CD4-positive, alpha-beta T cell treated with Interleukin-1 beta for 1 hour (primary cell): ENCODE measurements at places on chromosomes 16 and 17.
A peak's percentile ranks its signal among the peaks of the same experiment; 100 is the strongest.

- no peak for DNase-seq
Measured at GRCh38 chr16:73275024-73275423, 227.1 kb upstream of the ZFHX3 start.

DNA sequence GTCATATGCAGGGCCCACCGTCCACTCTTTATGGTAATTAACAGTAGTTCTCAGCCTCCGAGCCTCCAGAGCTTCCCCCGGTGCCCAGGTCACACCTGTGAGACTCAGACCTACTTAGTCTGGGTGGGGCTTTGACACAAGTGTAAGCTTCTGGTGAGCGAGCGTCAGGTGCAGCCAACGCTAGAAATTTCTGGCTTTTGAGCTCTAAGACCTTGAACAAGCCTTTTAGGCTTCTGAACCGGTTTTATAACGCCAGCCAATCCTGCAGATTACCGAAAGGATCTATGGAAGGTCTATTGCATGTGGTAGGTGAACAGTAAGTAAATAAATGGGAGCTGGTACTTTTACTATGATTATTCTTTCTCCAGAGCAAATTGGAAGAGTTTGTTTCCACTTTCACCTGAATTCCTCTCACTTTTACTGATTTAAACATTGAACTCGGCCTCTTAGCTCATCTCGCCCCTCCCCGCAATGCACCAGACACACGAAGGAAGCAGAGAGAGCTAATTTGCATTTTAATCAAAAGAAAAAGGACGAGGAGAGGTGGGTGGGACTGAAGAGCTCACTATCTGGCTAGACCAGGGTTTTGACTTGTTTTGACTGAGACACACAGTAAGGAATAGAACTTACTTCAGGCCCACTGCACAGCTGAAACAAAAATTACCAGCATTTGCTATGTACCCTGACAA is 47.1 kb downstream of the ABAT start:
- no peak for DNase-seq

GRCh38 chr17:3865176-3865575 is 19.1 kb upstream of the NCBP3 start:
- no peak for DNase-seq

DNA sequence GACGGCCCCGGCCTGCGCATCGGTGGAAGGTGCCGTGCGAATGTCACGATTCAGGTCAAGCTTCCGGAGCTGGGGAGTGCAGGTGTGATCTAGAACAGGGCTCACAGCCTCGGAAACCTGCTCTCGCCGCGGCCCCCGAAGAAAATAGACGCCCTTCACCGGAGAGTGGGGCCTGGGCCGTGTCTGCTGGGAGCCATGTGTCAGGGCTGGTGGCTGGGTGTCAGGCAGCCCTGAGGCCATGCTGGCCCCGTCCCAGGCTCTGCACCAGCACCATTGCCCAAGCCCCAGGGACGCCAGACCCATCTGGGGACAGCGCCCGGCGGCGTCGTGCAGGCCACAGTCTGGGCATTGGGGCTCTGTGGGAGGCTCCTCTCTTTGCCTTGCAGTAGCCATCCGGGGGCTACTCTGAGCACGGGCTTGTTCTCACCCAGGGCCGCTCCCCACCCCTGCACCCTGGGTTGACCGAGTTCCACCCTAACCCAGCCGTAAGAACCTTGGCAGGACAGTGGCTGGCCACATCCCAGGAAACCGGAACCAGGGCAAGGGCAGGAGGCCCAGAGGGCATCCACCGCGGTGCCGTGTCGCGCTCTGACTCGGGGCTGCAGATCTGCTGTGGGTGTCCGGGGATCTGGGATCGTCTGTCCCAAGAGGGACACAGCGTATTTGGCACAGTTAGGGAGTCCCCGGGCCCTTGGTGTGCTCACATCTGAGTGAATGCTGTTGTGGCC is 5.3 kb upstream of the NUDT16L1 start:
- no peak for DNase-seq

- peak; percentile 36 for DNase-seq
Measured at GRCh38 chr16:2475413-2476344, 752 bp downstream of the TBC1D24 start.

GRCh38 chr17:36808180-36808661 is 129.1 kb upstream of the LHX1 start:
- no peak for DNase-seq

GRCh38 chr17:29032013-29032856 is 10.7 kb upstream of the PIPOX start:
- DNase-seq, result no peak

DNA sequence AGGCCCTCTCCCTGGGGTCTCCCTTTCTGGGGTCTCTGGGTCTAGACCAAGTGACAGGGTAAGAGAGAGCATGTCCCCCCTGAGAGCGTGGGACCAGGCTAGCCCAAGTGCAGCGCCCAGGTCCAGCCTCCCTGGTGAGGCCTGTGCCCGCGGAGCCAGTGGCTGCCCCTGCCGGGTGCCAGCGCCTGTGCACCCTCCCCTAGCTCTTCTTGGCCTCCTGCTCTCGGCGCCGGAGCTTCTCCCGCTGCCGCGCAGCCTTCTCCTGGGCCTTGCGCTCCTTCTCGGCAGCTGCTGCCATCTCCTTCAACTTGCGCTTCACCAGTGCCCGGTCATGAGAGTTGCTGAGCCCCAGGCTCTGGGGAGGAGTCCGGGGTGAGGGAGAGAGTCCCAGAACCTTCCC is 17.3 kb downstream of the SAMD14 start:
- DNase-seq, result no peak

DNA sequence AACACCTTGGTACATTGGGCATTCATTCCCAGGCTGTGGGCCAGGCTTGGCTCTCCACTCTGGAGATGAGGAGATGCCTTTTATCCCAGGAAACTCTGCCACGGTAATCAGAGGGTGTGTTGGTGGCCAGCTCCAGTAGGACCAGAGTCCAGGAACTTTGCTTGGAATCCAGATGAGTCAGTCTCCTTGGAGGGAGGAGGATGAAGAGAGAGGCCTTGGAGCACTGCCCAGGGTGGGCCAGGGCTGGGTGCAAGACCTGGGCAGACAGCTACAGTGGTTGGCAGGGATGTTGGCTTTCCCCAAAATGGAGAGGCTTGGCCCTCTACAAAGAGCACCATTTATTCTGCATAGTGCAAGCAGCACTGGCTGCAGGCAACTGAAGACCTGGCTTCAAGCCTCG is 209.0 kb downstream of the RGS9 start:
- DNase-seq, result no peak

- peak; percentile 32 for DNase-seq
Measured at GRCh38 chr16:58515871-58516767, 802 bp downstream of the SETD6 start.

GRCh38 chr17:8611619-8612298 is 18.8 kb downstream of the MYH10 start:
- DNase-seq, result no peak

GRCh38 chr17:28381141-28381825 is 9.8 kb downstream of the SARM1 start:
- no peak for DNase-seq

DNA sequence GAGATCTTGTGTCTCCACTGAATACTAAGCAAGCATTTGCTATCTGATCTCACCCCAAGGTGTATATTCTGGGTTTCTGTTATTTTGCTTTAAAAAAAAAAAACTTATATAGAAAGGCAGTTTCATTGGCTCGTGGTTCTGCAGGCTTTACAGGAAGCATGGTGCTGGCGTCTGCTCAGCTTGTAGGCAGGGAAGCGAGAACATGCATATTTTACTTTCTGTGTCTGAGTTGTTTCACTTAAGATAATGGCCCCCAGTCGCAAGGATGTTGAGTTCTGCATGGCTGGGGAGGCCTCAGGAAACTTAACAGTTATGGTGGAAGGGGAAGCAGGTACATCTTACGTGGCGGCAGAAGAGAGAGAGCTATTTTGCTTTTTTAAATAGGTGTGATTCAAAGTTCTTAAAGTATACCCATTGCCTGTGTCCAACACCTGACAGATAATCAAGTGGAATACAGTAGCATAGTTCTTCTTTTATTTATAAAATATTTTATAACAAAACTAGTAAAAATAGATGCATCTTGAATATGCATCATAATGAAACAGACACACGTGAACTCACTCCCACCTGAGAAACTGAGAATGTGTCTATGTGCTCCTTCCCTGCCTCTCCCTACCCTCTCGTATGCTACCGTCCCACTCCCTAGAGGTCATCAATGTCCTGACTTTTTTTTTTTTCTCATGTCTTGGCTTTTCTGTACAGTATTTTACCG is 15.4 kb upstream of the ARHGAP17 start:
- DNase-seq, result peak; percentile 35

DNA sequence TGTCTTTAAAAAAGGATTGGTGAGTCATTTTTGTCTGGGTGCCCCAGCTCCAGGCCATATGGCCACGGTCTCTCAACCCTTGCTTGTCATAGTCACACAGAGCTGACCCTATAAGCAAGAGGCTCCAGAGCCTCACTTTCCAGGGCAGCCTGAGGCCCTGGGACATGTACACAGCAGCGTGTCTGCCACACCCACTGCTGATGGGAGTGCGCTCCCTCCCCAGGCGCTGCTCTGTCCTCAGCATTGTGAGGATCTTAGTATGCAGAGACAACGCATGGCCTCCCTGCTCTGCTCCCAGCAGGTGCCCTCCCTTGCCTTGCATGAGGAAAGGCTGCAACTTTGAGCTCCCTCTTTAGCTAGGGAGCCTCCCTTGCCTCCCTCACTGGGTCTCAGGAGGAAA is 80.8 kb upstream of the CRHR1 start:
- no peak for DNase-seq

DNA sequence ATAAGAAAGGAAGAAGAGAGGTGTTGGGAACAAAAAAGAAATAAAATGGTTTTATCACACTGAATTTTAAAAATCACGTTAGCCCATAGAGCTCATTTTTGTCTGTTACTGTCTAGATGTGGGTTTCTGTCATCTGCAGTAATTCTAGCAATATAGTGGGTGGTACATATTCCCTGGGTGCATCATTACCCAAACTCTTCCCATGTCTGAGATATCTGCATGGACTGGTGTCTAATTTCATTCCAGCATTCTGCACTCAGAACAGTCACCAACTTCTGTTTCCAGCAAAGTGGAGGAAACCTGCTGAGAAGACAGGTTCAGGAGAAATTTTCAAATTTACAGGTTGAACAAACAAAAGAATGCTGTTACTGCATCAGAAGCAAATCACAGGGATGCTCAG is 263.8 kb downstream of the CDH11 start:
- no peak for DNase-seq

DNA sequence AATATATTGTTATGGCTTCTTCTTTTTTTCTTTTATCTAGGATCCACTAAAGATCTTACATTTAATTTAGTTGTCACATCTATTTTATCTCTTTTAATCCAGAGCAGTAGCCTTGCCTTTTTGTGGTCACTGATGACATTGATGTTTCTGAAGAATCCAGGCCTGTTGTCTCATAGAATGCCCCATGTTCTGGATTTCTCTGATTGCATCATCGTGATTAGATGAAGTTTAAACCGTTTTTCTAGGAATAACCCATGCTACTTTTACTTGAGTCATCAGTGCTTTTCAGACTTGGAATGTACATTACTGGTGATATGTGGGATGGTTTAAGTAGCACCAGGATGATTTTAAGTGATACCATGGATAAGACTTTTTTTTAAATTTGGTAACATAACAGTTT is 106.4 kb upstream of the CES5A start:
- no peak for DNase-seq

DNA sequence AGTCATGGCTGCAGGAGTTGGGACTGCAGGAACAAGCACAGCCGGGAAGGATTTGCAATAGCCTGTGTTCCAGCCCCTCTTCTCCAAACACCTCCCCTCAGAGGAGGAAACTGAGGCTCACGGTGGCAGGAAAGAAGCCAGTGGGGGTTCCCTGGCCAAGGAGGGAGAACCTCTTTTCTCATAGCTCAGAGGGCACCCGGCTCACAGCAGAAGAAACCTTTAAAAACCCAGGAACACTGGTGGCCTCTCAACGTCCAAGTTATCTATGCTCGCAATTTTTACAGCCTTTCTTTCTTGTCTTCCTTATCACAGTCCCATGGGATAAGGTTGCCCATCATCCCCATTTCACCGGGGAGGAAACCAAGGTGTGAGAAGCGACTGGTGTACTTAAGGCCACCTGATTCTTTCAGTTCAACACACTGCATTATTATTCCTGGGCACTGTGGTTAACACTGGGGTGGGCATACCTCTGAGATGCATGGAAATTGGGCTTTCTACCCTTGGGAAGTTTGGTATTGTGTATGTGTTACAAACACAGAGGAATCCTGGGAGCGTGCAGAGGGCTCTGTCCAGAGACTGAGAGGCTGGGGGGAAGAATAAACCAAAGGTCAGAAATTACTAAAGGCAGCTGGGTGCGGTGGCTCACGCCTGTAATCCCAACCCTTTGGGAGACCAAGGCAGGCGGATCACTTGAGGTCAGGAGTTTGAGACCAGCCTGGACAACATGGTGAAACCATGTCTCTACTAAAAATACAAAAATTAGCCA is 791 bp upstream of the ZNF629 start:
- no peak for DNase-seq

- no peak for DNase-seq
Measured at GRCh38 chr16:11452746-11453389, 107.6 kb downstream of the RMI2 start.

DNA sequence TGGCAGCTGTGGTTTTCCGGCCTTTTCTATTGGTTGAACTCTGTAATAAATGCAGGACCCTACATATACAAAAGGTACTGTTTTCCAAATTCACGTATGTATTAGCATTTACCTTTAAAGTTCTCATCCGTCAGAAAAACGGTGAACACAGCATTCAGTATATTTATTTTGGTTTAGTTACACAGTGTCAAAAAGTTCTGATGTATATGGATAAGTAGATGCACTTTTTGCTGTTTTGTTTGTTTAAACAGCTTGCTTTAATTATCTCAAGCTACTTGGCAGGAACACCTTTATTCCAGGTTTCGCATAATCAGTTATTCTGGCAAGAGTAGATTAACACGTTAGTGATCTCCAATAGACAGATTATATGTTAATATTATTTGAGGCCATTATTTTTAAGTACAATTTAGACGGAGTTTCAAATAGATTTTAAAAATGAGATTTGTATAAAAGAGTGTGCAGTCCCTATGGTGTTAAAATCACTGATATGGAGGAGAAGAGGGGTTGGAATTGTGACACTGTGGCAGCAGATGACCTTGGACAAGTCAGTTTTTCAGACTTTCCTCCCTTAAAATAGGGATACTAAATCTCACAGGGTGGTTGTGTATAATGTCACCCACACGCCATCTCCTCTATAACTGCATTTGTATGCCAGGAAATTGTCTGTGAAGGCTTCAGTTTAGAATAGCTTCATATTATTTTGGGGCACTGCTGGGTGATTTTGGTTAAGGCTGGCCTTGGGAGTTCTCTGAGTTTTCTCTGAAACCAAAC is 2.1 kb downstream of the HERPUD1 start:
- no peak for DNase-seq

GRCh38 chr16:3051494-3051893 is 5.1 kb downstream of the MMP25 start:
- no peak for DNase-seq

DNA sequence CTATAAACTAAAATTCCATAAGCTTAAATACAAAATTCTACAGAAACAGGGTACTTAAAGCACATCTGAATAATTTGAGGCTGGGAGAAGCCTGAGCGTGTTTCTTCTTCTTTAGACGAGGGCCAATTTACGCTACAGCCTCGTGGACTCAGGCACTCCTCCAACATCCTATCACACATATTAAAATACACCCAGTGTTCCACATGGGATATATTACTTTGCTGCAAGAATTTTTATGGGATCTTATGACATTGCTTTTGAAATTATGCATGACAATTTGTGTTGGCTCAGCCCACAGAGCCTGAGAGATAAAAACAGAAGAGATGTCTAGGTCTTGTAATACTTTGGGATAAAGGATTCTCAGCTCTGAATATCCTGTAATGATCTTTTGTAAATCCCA is 3.5 kb upstream of the TANGO6 start:
- no peak for DNase-seq

- no peak for DNase-seq
Measured at GRCh38 chr16:89584768-89585549, 9.4 kb downstream of the CPNE7 start.

- no peak for DNase-seq
Measured at GRCh38 chr17:60461584-60461983, 39.3 kb downstream of the CHCT1 start.
